ENCODE measurements at places on chromosomes 11 and 22. TPM values are rescaled to one million over a fixed set of nuclear protein-coding genes. Genes with fewer than 3 reads are reported as not detected.

The LDHAL6A gene
- total RNA-seq: not detected

The VSIG10L2 gene
- not detected for total RNA-seq

DNA sequence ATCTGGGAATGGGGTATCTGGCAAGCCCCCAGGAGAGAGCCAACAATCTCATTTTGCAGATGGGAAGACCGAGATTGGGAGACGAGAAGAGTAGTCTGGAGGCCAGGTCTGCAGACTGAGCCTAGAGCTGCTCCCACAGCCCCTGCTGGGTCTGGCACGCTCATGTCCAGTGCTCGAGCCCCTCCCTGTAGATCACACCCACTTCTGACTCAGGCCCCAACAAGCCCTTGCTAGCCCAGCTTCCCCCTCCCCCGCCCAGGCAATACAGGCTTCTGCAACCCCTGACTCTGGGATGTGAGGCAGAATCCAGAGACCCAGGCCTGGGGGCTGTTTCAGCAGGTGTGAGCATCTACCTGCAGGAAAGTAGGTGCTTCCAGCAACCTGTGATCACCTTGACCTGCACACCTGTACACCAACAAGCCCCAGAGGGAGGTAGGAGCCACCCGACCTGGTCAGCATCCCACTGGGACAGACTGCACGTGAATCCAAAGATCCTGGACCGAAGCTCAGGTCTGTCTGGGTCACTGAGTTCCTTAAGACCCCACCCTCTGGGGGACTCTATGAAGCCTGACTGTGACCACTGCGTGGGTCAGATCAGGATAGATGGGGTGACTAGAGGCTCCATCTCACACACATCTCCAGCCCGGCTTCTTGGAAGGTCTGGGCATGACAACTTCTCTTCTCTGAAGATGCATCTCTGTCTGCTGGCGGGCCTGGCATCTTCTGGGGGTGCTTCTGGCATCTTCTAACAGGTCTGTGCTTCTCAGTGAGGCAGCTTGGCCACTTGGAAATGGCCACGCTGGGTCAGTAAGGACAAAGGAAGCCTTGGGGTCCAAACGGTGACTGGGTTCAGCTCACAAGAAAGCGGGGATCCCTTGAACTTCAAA lies 29.3 kb downstream of the LINC01488 start:
- no peaks in the 10 kb centered on the region for H3K4me1 ChIP-seq
- no peaks in the 10 kb centered on the region for H3K27me3 ChIP-seq
- no peak overlapping the region for H3K27ac ChIP-seq
- no peak for DNase-seq
- no peak overlapping the region for H3K4me3 ChIP-seq

GRCh38 chr22:20234760-20235388 lies 33.2 kb downstream of the RTN4R start:
- no peaks in the 10 kb centered on the region for H3K36me3 ChIP-seq
- H3K27ac ChIP-seq: peak overlapping the region; percentile 51
- H3K27me3 ChIP-seq: peaks cover 3% of the 10 kb centered on the region
- peaks cover 27% of the 10 kb centered on the region for H3K4me1 ChIP-seq

- H3K4me3 ChIP-seq: no peak overlapping the region
- H3K27ac ChIP-seq: no peak overlapping the region
- no peak for DNase-seq
- H3K27me3 ChIP-seq: peaks cover 6% of the 10 kb centered on the region
These were observed 515.1 kb downstream of the INSC start for GRCh38 chr11:15629690-15630321.

The DCHS1 gene
- 77.3 TPM for total RNA-seq

The TTC36 gene
- 1.1 TPM for total RNA-seq

GRCh38 chr11:128053981-128054931 lies 533.1 kb downstream of the ETS1 start:
- no peak overlapping the region for H3K27ac ChIP-seq
- H3K4me1 ChIP-seq: peaks cover 20% of the 10 kb centered on the region
- DNase-seq: no peak
- H3K4me3 ChIP-seq: no peak overlapping the region
- no peaks in the 10 kb centered on the region for H3K27me3 ChIP-seq

DNA sequence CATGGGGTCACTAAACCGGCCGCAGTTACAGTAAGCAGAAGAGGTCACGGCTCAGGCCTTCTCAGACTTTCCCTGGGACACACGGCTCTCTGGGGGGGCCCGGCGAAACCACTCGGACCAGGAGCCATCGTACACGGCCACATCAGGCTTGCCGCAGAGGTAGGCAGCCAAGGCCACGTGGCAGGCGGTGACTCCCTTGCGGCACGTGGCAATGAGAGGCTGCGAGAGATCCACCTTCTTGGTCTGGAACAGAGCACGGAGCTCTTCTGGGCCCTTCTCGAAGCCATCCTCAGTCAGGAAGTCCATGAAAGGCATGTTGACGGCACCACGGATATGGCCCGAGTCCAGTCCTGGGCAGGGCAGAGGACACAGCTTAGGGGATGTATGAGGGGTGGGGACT lies 8.3 kb downstream of the TST start:
- peaks cover 23% of the 10 kb centered on the region for H3K27me3 ChIP-seq
- no peak overlapping the region for H3K4me3 ChIP-seq
- H3K27ac ChIP-seq: no peak overlapping the region
- no peaks in the 10 kb centered on the region for H3K4me1 ChIP-seq
- no peak for DNase-seq

GRCh38 chr11:111525456-111525855 lies 10.9 kb downstream of the HOATZ start:
- no peak for DNase-seq
- peaks cover 18% of the 10 kb centered on the region for H3K4me1 ChIP-seq
- H3K36me3 ChIP-seq: no peaks in the 10 kb centered on the region

GRCh38 chr11:75565221-75565814 lies 3.3 kb downstream of the SERPINH1 start:
- DNase-seq: no peak
- peaks cover 38% of the 10 kb centered on the region for H3K4me1 ChIP-seq
- peak overlapping the region; percentile 98 for H3K27ac ChIP-seq
- H3K4me3 ChIP-seq: peak overlapping the region; percentile 92
- no peaks in the 10 kb centered on the region for H3K27me3 ChIP-seq

The DDIAS gene
- 4.0 TPM for total RNA-seq

The IRF7 gene
- total RNA-seq: 21.9 TPM

The UBQLN3 gene
- total RNA-seq: 0.71 TPM

GRCh38 chr11:126304457-126305075 lies 706 bp downstream of the DCPS start:
- H3K27ac ChIP-seq: peak overlapping the region; percentile 97
- no peak for DNase-seq
- peaks cover 25% of the 10 kb centered on the region for H3K4me1 ChIP-seq
- H3K27me3 ChIP-seq: no peaks in the 10 kb centered on the region

GRCh38 chr11:8095371-8095770 lies 14.4 kb downstream of the TUB start:
- peak overlapping the region; percentile 30 for H3K27ac ChIP-seq
- peak; percentile 30 for DNase-seq
- H3K27me3 ChIP-seq: no peaks in the 10 kb centered on the region
- H3K36me3 ChIP-seq: peaks cover 17% of the 10 kb centered on the region
- peaks cover 8% of the 10 kb centered on the region for H3K4me1 ChIP-seq

The SCYL1 gene
- 91.1 TPM for total RNA-seq

The OR8G1 gene
- total RNA-seq: not detected

The CD59 gene
- total RNA-seq: 162 TPM

DNA sequence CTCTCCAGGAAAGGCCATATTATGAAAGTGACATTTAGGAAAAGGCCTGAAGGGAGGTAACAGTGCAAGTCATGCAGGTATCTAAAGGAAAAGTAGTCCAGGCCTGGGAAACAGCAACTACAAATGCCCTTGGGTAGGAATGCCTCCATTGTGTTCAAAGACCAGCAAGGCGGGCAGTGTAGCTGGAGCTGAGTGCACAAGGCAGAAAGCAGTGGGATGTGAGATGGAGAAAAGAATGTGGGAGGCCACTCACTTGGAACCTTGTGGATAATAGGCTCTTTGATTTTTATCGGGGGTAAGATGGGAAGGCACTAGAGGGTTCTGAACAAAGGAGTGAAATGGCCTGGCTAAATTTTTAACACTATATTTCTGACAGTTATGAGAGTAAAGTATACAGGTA lies 188.6 kb downstream of the PGR start:
- no peaks in the 10 kb centered on the region for H3K27me3 ChIP-seq
- H3K36me3 ChIP-seq: peaks cover 14% of the 10 kb centered on the region
- H3K27ac ChIP-seq: no peak overlapping the region
- H3K4me3 ChIP-seq: no peak overlapping the region
- H3K4me1 ChIP-seq: peaks cover 28% of the 10 kb centered on the region

The SYTL2 gene
- total RNA-seq: 10.3 TPM

DNA sequence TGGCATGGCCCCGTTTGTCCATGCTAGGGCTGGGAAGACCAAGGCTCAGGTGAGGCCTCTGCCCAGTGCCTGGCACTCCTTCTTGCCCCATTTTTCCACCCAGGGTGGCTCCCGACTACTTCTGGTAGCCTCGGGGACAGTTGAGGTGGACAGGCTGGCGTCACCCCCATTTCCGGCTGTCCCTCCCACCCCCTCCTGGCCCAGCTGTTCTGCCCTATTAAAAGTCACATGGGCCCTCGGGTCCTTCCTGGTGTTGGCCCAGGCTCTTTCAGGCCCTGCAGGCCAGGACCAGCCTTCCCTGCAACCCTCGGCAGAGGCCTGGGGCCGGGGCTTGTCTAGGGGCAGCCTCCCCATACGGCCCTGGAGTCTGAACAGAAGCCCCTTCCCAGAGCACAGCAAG lies 9.5 kb downstream of the CD81 start:
- no peaks in the 10 kb centered on the region for H3K36me3 ChIP-seq
- no peak overlapping the region for H3K4me3 ChIP-seq
- H3K27ac ChIP-seq: no peak overlapping the region
- no peaks in the 10 kb centered on the region for H3K27me3 ChIP-seq
- no peak for DNase-seq

- peaks cover 9% of the 10 kb centered on the region for H3K4me1 ChIP-seq
- no peak overlapping the region for H3K4me3 ChIP-seq
- no peaks in the 10 kb centered on the region for H3K27me3 ChIP-seq
- no peak for DNase-seq
- peaks cover 2% of the 10 kb centered on the region for H3K36me3 ChIP-seq
These were observed 574.8 kb downstream of the JRKL start for GRCh38 chr11:96964661-96965060.

GRCh38 chr11:4962816-4963215 lies 7.3 kb upstream of the OR51A2 start:
- no peaks in the 10 kb centered on the region for H3K4me1 ChIP-seq
- no peak overlapping the region for H3K27ac ChIP-seq
- H3K36me3 ChIP-seq: no peaks in the 10 kb centered on the region

DNA sequence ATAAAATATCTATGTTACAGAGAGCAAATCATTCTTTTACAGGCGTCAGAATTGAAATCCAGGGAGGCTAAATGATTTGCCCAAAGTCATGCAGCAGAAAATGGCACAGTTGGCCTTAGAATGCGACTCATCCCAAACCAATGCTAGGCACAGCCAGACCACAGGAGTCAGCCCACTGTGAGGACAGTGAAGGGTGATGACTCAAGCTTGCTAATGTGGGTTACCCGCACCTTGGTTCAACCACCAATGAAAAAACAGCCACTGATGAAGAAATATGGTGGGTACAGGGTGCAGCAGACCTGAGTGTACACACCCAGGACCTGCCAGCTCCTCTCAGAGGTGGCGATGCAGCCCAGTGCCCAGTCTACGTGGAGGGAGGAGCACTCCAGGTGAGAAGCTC lies 89.7 kb downstream of the ZC3H12C start:
- no peaks in the 10 kb centered on the region for H3K27me3 ChIP-seq
- H3K36me3 ChIP-seq: no peaks in the 10 kb centered on the region
- H3K4me1 ChIP-seq: no peaks in the 10 kb centered on the region
- no peak overlapping the region for H3K27ac ChIP-seq

- no peak overlapping the region for H3K4me3 ChIP-seq
- H3K27ac ChIP-seq: no peak overlapping the region
- no peak for DNase-seq
- H3K36me3 ChIP-seq: no peaks in the 10 kb centered on the region
- H3K4me1 ChIP-seq: peaks cover 6% of the 10 kb centered on the region
These were observed 3.9 kb upstream of the IL17REL start for GRCh38 chr22:50016308-50016987.

The ACCS gene
- total RNA-seq: 58.3 TPM

DNA sequence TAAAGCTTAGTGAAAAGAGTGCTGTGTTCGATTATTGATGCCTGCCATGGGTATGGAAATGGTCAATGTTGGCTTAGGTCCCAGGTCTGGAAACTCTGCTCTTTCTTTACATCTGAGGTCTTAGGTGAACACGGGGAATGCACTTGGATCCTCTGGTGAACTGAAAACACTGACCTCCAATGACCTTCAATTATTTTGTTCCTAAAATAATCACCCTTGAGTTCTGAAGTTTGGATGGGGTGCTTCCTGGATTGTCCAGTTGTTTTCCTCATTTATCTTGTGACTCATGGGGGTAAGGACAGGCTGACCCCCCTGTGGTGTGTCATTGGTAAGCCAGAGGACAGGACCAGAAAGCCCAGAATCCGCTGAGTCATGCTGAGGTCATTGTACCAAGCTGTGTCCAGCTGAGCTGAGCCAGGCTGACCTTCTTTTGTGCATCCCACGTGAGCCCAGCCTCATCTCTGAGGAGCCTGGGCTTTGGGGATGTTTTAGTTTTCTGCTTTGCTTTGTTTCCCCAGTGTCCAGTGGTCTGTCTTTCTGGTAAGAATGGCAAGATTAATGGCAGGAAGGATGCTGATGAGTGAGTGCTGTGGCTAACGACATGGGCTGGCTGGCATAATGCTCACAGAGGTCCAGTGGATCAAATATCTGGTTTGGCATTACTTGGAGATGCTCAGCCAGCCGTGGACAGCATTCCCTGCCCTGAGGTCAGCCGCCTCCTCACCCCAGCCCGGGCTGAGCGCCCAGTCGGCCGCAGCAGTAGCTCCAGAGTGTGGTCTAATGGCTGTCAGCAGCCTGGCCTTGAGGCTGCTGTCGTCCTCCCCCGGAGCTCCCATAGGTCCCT lies 35.6 kb downstream of the AMPD3 start:
- H3K27ac ChIP-seq: no peak overlapping the region
- no peaks in the 10 kb centered on the region for H3K4me1 ChIP-seq
- peaks cover 18% of the 10 kb centered on the region for H3K36me3 ChIP-seq
- H3K27me3 ChIP-seq: no peaks in the 10 kb centered on the region
- H3K4me3 ChIP-seq: no peak overlapping the region

The KRTAP5-7 gene
- total RNA-seq: 0.25 TPM

The BARX2 gene
- total RNA-seq: 73.5 TPM

The MRGPRX3 gene
- not detected for total RNA-seq

GRCh38 chr11:66749091-66749490 lies 20.1 kb upstream of the SPTBN2 start:
- no peaks in the 10 kb centered on the region for H3K27me3 ChIP-seq
- peaks cover 7% of the 10 kb centered on the region for H3K4me1 ChIP-seq
- H3K36me3 ChIP-seq: peaks cover 2% of the 10 kb centered on the region
- DNase-seq: no peak
- no peak overlapping the region for H3K4me3 ChIP-seq

- no peak overlapping the region for H3K4me3 ChIP-seq
- no peaks in the 10 kb centered on the region for H3K36me3 ChIP-seq
- DNase-seq: no peak
- H3K4me1 ChIP-seq: peaks cover 15% of the 10 kb centered on the region
- H3K27me3 ChIP-seq: peaks cover 49% of the 10 kb centered on the region
These were observed 4.2 kb downstream of the SHANK2 start for GRCh38 chr11:71248251-71248570.

The FAM180B gene
- total RNA-seq: 0.36 TPM

All from mesothelial cell of epicardium (in vitro differentiated cells).